Activated CD4-positive, CD25-positive, alpha-beta regulatory T cell treated with anti-CD3 and anti-CD28 coated beads, Interleukin-2, amount 50 U/mL, for 72 hours (primary cell): ENCODE measurements at places on chromosomes 1 and 21.

- peak; percentile 86 for DNase-seq
Observed at GRCh38 chr1:26472320-26472900, at the start of gene HMGN2. Gene HMGN2, plus strand, starts transcription at chr1:26472440. Its CDS starts 173 bp downstream, at chr1:26472613.

DNA sequence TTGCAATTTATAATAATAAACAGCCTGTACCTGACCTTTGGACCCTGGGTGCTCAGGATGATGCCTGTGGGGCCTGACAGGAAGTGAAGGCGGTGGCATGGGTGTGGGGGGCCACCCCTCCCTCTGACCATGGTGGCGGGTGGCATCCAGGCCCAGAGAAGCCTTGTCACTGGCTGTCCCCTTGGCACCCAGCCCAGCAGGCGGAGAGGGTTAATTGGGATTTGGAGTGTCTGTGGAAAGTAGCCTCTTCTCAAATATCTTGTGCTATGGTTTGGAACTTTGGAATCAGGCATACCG lies 20.5 kb downstream of the SOX13 start:
- no peak for DNase-seq

DNA sequence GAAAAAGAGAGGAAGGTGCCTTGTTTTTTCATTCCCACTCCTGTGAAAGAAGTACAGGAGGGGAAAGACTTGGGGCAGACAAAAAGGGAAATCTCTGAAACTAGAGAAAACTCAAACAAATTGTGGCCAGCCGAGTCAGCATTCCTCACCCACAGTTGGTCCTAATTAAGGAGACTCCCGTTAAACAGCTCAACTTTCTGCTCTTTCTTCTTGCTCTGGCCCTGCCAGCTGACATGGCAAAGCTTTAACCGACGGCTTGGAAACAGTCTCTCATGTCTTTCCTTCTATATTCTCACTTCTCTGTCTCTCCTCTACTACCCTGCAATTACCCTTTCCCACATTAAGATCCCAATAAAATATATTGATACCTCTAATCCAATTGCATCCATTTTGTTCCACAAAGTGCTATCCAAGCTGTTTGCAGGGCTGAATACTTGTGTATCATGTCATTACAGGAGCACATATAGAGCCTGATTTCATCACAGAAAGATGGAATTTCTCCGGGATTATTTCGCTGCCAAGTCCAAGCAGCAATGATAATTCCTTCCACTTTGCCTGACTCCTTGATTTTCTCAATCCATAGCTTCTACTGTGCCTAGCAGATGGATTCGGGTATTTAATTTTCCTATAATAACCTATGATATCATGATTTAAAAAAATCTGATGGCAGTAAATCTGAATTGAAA lies 65.4 kb upstream of the IPO9 start:
- DNase-seq = no peak

- DNase-seq = no peak
Observed at GRCh38 chr1:21597753-21598152, 71.4 kb downstream of the RAP1GAP start.

GRCh38 chr1:157971769-157972168 lies 21.7 kb upstream of the KIRREL1 start:
- no peak for DNase-seq

DNA sequence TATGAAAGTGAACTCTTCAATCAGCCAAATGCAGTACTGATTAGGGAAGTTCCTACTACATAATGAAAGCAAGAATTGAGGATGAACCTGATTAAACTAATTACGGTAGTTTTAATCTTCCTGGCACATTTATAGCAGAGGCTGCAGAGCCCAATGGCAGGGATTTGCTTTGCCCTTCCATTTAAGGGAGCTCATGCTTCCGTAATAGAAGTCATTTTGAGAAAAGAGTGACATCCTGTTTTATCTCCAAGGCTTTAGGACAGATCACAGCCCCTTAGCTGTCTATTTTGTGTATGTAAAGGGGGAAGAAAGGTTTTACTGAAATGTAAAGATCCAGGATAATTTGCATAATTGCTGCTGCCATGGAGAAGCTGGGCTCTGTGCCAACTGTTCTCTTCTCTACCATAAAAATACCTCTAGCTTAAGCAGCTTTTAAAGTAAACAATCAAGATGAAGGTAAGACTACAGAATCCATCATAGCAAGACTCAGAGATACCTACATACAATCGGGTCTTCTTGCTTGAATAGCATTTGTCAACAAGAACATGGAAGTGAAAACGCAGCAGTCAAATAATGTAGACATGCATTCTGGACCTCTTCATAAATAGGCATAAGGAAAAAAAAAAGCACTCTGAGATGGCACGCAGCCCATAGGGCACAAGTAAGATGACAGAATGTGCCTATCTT lies 62.5 kb downstream of the ASH1L start:
- DNase-seq = no peak

- DNase-seq = no peak
Observed at GRCh38 chr1:20119347-20119746, at the start of gene PLA2G2D. Gene PLA2G2D, minus strand, starts transcription at chr1:20119536. Its CDS starts 38 bp downstream, at chr1:20119498.
